ENCODE measurements at places on chromosomes 13 and 19.

DNA sequence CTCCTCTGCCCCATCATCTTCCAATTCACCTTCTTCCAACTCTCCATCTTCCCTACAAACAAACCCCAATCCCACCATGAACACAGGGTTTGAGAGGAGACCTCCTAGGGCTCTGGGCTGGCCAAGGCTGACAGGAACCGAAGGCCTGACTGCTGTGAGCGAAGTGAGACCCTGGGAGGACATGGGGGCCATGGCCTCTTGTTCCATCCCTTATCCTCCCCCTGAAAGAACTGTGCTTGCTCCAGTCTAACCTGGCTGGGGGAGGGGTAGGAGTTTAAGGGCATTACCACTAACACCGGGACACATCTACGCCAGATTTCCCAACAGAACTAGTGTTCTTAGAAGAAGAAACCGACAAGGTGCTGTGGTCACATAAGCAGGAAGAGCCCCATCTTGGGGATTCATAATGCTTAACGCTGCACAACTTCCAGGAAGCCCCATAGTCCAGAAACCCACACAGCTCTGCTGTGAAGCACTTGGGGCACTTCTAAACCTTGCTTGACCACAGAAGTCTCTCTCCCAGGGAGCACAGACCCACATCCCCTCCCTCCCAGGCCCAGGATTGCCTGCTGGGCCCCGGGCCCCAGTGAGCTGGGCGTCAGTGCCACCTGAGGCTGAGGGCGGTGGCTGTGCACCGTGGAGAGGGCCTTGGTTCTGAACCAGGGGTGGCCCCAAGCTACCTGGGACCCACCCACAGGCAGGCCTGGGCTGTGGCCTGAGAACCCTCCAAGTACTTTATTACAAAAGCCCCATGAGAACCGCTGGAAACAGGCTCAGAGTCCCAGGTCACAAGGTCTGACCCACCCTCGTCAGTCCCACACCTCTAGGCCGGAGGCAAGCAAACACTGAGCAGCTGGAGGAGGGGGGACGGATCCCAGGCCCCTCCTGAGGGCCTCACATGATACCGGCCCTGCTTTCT lies 18.8 kb downstream of the ZC3H4 start:
- no peak for DNase-seq

GRCh38 chr13:35770756-35771297 lies 294.3 kb upstream of the MAB21L1 start:
- no peak for DNase-seq

GRCh38 chr19:46998445-46999125 lies 21.1 kb upstream of the NPAS1 start:
- DNase-seq: no peak

DNA sequence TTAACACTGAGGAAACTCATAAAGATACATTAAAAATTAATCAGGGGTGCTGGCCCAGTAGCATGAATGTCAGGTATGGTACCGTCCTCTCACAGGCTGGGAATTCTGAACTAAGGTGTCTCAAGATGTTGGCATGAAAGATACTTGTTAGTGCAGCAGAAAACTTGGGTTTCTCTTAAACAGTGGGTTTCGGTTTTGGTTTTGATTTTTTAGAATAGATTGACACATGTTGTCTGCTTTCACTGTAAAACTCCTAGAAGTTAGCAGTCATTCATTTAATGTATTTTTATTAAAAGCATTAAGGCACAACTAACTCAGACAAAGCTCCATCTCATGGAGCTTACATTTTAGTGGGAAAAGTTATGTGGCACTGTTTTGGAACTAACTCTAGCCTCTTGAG lies 3.5 kb upstream of the OBI1 start:
- DNase-seq: no peak

DNA sequence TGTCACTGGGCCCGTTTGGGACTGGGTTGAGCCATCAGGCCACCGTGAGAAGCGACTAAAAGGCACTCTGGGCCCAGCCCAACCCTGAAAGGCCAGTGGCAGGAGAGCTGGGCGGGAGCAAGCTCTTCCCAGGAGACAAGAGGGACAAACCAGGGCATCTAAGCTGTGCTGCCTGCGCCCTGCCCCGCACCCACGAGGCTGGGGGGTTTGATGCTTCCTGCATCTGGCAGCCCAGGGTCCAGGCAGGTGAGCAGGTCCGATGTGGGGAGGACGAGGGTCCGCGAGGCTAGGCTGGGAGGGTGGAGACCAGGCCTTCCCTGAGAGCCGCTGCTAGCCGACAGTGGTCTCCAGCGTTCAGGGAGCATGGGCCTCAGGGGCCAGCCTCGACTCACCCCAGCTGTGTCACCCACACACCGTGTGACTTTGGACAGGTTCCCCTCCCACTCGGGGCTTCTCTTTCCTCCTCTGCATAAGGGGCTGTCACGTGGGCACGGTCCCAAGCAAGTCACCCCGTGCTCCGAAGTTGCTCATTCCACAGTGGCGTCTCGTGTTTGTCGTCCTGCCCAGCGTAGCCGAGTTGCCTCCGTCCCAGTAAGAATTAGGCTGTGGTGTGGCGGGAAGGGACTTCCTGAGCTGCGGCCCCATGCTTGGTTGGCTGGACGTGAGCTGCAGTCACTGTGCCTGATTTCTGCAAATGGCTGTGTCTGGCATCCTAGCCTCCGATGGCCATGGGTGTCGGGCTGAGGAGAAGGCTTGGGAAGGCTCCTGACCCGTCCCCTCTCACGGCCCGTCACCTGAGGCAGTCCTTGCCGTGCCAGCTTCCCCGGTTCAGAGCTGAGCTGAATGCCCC lies 15.8 kb downstream of the PLIN4 start:
- no peak for DNase-seq

DNA sequence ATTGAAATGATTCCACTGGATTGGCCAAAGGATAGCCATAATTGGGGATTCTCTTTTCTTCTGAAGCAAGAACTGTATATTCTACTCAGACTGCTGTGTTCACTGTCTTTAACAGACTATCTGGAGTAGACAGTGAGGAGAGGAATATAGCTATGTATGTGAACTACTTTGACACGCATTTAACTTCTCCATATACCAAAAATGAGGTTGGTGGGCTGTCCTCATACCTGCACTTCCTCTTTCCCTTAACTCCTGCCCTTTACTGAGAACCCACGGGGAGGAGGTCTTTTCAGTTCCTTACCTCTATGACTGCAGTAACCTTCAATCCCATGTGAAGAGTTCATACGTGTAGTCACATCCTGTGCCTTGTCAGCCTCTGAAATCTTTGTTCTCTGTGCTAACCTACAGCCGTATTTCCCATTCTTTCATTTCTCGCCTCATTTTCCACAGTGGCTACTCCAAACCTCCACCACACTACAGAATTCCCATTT lies 305.8 kb downstream of the MTUS2 start:
- DNase-seq: no peak

GRCh38 chr13:48094404-48094780 lies 512 bp downstream of the MED4 start:
- peak; percentile 7 for DNase-seq

DNA sequence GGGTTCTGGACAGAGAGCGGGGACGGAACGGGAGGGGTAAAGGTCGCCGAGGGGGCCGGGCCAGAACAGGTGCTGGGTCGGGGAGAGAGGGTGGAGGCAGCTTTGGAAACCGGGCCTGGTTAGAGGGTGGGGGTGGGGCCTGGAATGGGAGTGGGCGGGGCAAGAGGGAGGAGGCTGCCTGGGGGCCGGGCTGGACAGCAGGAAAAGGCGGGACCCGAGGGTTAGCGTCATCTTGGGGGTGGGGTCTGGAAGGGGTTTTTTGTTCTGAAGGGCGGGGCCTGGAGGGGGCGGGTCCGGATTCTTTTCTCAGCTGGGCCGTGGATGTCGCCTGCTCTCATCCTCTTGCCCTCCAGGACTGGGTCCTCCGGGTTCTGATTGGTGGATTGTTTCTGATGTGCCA lies 4.3 kb upstream of the ZNF813 start:
- DNase-seq: peak; percentile 5

DNA sequence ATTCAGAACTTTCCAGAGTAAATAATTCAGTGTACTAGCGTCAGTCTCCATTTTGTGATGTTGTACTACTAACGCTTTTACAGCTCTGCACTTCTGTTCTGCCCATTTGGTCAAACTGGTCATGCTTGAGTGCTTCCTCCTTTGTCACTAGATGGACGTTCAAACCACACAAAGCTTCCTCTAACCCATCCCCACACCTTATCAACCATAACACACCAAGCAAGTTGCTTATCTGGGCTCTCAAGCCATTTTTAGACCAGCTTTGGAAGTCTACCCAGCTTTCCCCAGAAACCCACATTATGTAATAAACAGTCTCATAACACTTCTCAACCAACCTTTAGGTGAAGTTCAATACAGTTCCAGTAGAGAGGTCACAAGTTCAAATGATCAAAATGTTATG lies 2.3 kb upstream of the ZNF347 start:
- no peak for DNase-seq

DNA sequence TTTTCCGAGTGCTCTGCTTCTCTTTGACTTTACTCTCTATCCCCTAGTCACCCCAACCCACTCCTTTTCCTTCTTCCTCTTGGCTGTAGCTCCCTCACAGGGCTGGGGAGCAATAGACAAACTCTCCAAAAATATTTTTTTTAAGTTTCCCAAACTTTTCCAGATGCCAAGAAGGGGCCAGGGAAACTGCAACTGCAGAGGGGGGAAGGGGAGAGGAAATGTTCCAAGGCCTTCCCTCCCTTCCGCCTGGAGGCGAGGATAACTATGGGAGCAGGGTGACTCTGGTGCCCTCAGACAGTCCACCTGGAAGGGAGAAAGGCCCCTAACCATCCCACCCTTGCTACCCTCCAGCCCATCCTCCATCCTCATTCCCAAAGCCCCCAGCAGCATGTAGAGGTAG lies 49.4 kb downstream of the LYL1 start:
- DNase-seq: peak; percentile 79

GRCh38 chr19:1591421-1592023 lies 1.1 kb downstream of the MBD3 start:
- no peak for DNase-seq

- no peak for DNase-seq
Measured at GRCh38 chr19:6392221-6393073, 517 bp downstream of the GTF2F1 start.

DNA sequence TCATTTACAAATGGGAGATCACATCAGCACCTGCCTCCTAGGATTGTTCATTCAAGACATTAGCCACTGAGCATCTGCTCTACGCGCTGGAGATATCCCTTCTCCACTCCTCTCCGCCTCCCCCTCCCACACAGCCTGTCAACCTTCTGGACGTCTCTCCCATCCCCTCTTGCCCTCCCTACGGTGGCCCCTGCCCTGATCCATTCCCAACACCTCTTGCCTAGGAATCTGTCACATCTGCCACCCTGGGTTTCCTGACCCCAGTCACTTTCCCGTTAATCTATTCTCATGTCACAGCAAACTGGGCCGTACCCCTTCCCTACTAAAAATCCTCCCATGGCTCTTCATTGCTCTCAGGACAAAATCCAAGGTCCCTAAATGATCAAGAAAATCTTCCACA lies 10.3 kb downstream of the DYRK1B start:
- no peak for DNase-seq

- DNase-seq: no peak
Measured at GRCh38 chr13:21243045-21243897, 66.8 kb downstream of the MRPL57 start.

DNA sequence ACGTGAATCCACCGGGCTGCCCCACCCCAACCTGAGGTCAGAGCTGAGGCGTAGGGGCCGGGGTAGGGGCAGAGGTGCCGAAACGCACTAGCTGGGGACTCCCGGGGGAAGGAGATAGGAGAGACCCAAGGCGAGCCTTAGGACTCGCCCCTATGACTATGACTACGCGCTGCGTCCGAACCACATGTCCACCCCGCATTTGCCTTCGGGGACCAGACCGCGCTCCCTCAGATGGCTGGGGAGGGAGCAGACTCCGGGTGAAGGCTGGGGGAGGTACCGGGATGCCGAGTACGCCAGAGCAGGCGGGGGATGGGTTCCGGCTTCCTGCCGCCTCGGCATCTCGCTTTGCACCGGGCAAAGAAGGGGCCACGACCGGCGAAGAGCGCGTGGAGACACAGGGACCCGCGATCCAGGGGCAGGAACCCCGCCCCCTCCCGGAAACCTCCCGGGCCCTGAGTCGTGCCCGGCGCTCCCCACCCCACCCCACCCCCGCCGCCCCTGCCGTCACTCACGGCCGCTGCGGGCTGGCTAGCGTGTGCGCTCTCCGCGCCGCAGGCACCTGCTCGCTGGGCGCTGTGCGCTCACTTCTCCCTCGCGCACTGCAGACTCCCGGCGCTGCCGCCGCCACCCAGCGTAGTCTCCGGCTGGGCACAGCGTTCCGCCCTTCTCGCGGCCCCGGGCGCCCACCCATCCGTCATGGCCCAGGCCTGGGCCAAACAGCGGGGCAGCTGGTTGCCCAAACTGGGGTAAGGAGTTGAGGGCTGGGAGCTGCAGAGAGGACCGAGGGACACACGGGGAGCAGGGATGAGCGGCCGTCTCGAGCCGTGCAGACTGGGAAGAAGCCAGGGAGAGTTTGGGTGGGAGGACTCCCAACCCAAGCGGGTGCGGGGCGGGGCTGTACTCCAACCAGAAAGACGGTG lies 622 bp upstream of the VSTM2B start:
- DNase-seq: no peak

GRCh38 chr19:18723871-18724377 lies 40.4 kb downstream of the CRTC1 start:
- DNase-seq: no peak

- no peak for DNase-seq
Measured at GRCh38 chr13:44111701-44112100, 232.0 kb downstream of the LACC1 start.

DNA sequence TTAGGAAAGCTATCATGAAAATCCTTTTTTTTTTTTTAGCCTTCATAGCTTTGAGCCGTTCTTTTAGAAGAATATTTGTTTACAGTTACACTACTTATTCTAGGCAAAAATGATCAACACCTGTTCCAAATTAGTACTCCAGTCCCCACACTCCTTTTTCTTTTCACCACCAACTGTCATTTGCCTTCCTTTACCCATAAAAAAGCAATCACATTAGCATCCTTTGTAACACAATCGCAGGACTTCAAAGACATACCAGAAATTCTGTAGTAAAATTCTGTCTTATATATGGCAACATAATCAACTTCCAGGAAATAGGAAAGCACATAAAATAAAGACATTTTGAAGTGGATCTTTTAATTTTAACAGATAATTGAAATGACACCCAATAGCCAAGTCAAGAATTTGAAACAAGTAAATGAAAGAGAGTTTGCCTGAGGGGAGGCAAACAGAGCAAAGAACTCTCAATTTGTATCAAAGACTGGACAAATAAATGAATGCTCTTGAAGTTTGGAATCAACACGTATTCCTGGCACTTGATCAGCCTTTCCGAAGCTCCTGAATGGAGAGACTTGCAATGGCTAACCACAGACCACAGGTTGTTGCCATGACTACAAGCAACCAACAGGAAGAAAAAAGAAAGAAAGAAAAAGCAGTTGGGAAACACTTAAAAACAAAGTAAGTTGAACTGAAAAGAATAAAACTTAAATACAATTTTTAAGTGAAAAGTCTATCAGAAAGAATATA lies 206.8 kb downstream of the PCDH9 start:
- DNase-seq: peak; percentile 49

GRCh38 chr19:55620410-55621204 lies 3.8 kb downstream of the ZNF784 start:
- peak; percentile 78 for DNase-seq
